Activated T-cell treated with anti-CD3 and anti-CD28 coated beads for 24 hours (primary cell): ENCODE measurements at places on chromosomes 2 and 18.

DNA sequence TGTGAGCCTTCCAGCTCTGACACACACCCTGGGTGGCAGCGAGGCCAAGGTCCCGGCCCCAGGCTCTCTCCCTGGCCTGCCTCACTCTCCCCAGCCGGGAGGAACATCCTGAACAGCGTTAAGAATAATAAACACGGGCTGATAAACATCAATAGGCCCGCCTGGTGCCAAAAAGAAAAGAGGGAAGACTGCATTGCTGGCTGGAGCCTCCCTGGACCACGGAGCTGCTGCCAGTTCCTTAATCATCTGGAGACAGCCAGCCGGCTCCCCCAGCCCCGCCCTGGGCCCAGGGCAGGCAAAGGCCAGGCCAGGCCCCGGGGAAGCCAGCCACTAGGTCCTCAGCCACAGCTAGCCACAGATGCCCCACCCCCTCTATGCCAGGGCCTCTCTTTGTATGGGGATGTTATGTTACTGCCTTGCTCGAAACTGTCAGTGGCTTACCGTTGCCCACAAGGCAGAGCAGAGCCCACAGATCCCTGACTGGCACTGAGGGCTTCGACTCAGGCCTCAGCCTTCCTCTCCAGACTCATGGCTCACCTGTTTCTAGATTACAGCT lies 293.7 kb downstream of the DYSF start:
- DNase-seq, result no peak

DNA sequence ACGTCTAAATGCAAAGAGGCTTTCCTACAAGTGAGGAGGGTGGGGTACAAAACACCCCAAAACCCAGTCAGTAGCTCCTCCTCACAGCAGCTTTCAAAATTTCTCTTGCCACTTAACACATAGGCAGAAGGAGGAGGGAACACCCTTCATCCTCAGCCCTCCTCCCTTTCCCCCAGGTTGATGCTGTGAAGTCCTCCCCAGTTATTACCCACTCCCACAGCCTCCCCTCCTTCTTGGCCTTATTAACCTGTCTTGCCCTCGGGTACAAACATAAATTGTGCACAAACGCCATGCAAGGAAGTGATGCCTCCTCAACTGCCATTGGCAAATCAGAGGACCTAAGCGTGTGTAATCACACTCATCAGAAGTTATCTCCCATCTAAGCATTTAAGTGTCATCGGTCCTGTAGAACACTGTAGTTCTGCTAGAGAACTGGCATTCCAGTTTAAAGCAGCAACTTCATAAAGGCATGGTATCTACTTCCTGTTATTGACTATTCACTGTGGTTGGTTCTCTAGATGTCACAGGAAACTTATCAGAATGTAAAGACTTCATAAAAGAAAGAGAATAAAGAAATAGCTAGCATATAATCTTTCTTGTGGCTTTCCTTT lies at the start of gene DSC1:
Gene DSC1 (minus strand): TSS at position 32 of the 611 bp plus-strand sequence. CDS start 262 bp downstream, outside the sequence.
- DNase-seq, result no peak

- no peak for DNase-seq
Observed at GRCh38 chr18:27847412-27847811, 329.5 kb downstream of the CDH2 start.

DNA sequence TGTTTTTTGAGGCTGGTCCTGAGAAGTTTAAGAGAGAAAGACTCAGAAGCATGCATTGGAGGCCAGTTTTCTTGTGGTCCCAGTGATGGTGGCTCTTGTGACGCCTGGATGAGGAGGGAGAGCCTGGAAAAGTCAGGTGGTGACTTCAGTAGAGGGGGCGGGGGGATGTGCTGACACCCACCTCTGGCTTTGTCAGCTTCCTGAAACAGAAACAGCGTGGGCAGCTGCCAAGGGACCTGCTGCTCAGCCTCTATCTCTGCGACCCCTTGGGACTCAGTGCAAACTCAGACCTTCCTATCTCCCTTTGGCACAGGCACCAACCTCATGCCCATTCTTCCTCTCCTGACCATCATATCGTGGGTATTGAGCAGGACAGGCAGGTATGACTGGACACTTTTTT lies 6.4 kb downstream of the TGFBRAP1 start:
- no peak for DNase-seq

GRCh38 chr2:240013343-240013742 lies 11.8 kb downstream of the NDUFA10 start:
- no peak for DNase-seq

- DNase-seq, result no peak
Observed at GRCh38 chr2:176639671-176640070, 370.4 kb downstream of the MTX2 start.

GRCh38 chr2:60818272-60818671 lies 62.2 kb downstream of the PAPOLG start:
- peak; percentile 56 for DNase-seq

- no peak for DNase-seq
Observed at GRCh38 chr2:13481201-13481600, 764.5 kb downstream of the TRIB2 start.

- DNase-seq, result no peak
Observed at GRCh38 chr2:68987021-68987503, 12.6 kb downstream of the GKN1 start.

DNA sequence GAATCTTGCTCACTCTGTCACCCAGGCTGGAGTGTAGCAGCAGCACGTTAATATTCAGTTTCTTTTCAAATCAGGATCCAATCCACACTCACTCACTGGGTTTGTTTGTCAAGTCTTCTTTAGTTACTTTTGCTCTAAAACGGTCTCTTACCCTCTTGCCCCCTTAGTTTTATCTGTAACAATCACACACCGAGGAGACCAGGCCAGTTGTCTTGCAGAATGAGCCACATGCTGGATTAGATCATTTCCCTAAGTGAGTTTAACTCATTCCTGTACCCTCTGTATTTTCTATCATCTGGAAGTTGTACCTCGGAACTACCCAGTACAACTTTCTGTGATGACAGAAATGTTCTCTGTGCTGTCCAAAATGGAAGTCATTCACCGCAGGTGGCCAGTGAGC lies 20.7 kb upstream of the TOGARAM2 start:
- no peak for DNase-seq

DNA sequence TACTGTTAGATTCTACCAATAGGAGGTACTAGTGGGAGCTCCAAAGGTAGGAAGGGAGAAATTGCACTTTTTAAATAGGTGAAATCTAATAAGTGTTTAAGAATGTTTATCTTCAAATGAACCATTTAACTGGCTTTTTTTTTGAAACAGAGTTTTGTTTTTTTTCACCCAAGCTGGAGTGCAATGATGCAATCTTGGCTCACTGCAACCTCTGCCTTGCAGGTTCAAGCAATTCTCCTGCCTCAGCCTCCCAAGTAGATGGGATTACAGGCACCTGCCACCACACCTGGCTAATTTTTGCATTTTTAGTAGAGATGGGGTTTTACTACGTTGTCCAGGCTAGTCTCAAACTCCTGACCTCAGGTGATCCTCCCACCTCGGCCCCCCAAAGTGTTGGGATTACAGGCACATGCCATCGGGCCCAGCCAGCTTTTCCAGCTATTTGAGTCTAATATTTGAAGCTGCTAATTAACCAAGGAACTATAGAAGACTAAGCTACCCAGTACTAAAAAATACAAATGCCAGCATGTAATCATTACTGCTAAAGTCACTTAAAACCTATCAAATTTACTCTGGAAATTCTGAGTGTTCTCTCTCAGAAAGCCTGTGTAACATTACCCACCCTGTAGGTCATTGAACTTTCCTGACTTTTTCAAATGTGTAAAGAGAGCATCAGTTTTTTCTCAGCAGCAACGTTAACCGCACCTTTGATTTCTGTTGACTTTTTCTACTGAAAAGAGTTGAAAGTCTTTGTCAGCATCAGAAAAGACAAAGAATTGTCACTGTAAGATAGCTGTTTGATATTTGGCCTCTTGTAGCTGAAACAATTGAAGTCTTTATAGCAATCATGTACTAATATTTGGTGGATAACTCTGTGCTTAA lies 24.6 kb upstream of the RNF149 start:
- no peak for DNase-seq

GRCh38 chr2:148882051-148882450 lies 7.0 kb downstream of the KIF5C start:
- DNase-seq, result no peak

GRCh38 chr2:239264838-239265651 lies 135.8 kb downstream of the HDAC4 start:
- DNase-seq, result peak; percentile 54

DNA sequence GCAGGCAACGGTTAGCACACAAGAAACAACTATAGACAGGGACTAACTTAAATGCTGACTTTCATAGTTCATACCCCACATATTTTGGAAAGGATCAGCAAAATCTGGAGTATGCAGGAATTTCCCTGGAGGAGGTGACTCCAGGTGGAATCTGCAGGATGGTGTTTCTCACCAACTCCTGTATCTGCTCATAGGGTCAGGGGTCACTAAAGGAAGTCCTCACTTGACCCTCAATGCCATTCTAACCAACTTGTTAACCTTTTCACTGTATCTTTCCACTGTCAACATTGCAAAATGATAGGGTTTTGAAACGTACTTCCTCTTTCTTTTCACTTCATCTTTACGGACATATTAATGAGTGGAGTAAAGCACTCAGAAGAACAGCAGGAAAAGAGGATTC lies 207.0 kb upstream of the CXCR4 start:
- no peak for DNase-seq
